CD4-positive, alpha-beta T cell treated with Interleukin-1 beta for 1 hour (primary cell): ENCODE measurements at places on chromosomes 2 and 18.

- DNase-seq = no peak
Measured at GRCh38 chr2:228503731-228504130, 322.2 kb upstream of the SPHKAP start.

DNA sequence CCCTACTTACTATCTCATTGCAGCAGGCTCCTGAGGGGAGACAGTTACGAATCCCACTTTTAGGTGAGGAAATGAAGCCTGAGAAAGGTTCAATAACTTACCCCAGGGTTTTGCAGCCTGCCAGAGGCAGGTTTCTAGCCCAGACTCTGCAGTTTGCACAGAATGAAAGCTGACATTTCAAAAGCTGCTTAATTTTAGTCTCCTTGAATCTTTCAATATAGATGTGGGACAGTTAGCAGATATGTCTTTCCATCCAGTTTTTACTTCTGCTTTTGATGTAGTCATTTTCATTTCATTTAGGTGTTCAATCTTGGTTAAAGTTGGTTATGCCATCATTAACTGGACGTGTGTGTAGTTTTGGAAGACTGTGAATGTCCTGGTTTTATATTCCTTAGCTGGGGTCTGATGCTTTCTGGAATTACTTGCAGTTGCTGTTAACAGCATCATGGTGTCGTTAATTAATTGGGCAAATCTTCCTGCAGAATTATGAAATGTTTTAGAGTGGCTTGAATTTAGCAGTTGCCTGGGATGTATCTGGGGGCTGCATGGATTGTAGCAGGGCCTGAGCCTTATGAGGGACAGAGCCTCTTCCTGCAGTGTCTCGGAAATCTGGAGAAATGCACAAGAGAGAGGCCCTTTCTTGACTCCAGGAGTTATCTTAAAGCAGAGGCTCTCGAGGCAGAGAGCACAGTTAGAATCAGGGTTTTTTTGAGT lies 100.8 kb downstream of the ZNF532 start:
- no peak for DNase-seq

GRCh38 chr18:74724186-74724585 lies 126.5 kb downstream of the ZNF407 start:
- DNase-seq = no peak

GRCh38 chr2:162196638-162197037 lies 44.6 kb upstream of the GCG start:
- no peak for DNase-seq

GRCh38 chr2:46198164-46198883 lies 98.9 kb upstream of the EPAS1 start:
- DNase-seq = no peak

- no peak for DNase-seq
Measured at GRCh38 chr18:12086249-12086648, 7.4 kb upstream of the ANKRD62 start.

- no peak for DNase-seq
Measured at GRCh38 chr18:31438402-31438801, 9.1 kb upstream of the DSG3 start.

DNA sequence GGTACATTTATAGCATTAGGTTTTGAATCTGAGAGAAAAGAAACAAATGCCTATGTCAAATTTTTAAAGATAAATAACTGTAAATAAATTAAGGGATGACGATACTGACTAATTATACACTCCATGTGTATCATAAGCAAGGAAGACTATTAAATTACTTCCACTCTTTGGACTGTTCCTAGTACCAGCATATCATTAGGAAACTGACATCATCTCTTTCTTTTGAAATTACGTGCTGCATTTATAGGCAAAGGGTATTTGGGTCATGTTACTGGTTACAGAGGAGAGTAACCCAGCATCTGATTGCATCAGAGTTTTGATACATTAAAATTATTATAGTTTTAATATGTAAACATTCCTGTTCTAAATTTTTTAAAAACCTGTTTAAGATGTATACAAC lies 309.7 kb downstream of the XIRP2 start:
- DNase-seq = no peak

DNA sequence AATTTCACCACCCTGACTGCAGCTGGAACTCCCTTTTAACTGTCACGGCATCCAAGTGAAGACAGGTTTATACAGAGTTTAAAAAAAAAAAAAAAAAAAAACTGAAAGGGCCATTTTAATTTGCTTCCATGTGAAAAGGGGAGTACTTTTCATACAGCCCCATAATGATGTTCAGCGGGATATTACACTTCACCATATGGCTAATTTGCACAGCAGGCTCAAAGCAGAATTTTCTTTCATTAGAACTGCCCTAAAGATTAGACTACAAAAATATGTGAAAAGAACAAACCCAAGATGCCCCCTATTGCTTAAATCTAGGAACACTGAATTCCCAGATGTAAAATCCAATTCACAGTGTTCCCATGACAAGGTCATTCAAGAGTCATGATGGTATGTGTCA lies 301.8 kb downstream of the EXOC6B start:
- no peak for DNase-seq

DNA sequence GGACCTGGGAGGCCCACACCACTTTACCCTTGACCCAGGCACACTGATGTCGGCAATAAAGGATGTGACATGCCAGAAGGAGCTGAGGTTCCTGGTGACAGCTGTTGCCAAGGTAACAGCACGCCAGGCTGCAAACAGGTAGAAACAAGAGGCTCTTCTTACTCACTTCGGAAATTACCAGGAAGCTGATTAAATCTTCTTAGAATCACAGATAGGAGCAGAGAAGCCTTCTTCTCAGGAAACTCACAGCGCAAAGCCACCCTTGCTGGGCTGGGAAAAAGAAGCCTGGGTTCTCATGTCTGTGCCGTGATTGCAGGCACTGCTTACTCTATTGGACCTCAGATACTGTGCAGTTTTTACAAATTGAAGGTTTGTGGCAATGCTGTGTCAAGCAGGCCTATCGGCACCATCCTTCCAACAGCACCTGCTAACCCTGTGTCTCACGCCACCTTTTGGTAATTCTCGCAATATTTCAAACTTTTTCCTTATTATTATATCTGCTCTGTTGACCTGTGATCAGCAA lies 61.0 kb upstream of the TAF1B start:
- peak; percentile 84 for DNase-seq

GRCh38 chr2:125857971-125858794 lies 797.8 kb upstream of the GYPC start:
- DNase-seq = no peak

DNA sequence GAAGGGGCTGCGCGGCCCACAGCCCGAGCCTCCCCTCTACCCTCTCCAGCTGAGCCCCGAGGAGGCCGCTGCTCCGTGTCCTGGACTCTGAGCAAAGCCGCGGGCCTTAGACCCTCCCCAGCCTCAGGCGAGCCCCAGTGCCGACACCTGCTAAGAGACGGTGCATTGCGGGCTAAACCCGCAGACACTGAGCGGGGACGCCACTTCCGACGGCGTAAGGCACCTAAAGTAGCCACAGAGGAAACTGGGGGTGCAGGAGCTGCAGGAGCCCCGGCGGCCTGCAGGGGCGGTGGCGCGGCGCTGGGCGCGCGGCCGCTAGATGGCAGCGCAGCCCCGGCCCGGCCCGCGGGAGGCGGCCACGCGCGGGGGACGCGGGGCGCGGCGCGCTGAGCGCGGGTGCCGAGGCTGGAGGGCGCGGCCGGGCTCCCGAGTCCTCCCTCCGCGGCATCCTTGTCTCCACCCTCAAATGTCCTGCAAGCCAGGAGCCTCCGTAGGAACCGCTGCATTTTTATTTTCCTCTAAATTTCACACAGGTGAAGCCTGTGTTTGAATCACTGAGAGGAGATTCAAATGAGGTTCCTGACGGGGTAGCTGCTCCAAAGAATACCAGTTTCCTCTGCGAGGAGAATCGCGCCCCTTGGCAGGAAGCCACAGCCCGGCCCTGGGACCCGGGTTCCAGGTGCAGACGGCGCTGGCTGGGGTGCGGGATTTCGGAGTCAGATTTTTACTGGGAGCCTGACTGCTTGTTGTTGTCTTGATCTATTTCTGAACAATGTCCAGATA lies 650.5 kb downstream of the GALR1 start:
- peak; percentile 51 for DNase-seq

DNA sequence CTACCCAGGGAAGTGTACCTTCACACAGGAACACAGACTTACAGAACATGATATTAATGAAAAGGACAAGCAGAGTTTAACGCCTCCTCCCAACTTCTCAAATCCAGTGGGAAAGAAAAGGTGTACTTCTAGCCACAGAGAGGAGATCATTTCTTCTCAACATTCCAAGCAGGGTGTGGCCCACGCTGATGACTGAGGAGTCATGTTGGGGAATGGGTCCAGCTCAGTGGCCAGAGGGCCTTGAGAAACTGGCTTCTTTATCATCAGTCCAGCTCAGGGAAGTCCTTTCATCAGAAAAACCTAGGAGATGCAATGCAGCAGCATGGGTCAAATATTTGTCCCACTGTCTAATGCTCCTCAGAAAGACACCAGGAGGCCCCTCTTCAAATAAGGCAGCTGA lies 63.0 kb downstream of the RBM43 start:
- DNase-seq = no peak

GRCh38 chr18:22899421-22899820 lies 33.7 kb upstream of the RBBP8 start:
- no peak for DNase-seq

- no peak for DNase-seq
Measured at GRCh38 chr2:54409752-54410151, 46.4 kb upstream of the SPTBN1 start.

DNA sequence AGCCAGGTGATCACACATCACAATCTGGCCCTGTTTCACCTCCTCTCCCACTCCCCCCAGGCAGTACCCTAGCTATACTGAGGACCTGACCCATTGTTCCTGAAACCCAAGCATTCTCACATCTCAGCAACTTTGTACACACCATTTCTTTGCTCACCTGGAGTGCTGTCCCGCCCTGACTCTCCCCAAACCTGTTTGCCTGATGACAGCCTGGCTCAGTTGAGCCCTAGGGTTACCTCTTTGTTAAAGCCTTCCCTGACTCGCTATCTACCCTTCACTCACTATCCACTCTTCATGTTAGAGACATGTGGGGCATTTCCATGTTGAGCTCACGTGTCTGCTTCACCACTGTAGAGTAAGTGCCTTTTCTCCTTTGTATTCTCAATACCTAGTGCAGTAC lies 49.1 kb downstream of the GREB1L start:
- no peak for DNase-seq

- no peak for DNase-seq
Measured at GRCh38 chr2:142725386-142725785, 152.1 kb upstream of the KYNU start.

DNA sequence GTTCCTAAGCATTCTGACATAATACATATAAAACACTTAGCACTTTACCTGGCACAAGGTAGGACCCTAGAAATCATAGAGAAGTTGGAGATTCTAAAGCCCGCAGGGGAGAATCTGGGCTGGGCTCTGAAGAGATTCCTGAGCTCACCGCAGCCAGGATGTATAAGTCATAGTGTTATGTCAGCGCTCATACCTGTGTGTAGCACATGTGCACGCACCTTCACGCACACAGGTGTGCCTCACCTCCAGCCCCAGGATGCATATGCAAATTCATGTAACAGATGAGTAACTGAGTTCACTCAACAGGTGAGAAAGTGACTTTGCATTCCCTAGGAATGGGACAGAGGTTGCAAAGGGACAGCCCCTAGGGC lies 7.9 kb upstream of the SDC1 start:
- DNase-seq = no peak

DNA sequence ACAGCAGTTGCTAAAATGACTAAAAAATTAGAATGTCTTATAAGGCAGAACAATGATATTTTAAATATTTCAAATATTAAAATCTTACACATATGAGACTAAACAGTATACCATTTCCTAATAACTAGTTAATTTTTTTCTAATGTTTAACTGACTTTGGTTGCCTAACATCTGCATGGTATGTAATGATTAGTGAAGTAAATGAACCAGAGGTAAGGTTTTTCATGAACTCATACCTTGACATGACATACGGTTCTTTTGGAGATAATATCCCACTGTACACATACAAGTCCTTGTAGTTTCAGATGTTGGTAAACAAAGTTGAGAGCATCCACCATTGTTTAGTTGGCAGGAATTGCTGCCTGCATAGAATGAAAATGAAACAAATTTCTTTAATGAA lies 1360.2 kb downstream of the LRP1B start:
- no peak for DNase-seq

GRCh38 chr2:216880509-216881184 lies 20.8 kb upstream of the TNP1 start:
- no peak for DNase-seq

GRCh38 chr2:16373341-16373740 lies 292.3 kb downstream of the CYRIA start:
- no peak for DNase-seq

- DNase-seq = no peak
Measured at GRCh38 chr2:72848436-72849137, 22.8 kb upstream of the EXOC6B start.

DNA sequence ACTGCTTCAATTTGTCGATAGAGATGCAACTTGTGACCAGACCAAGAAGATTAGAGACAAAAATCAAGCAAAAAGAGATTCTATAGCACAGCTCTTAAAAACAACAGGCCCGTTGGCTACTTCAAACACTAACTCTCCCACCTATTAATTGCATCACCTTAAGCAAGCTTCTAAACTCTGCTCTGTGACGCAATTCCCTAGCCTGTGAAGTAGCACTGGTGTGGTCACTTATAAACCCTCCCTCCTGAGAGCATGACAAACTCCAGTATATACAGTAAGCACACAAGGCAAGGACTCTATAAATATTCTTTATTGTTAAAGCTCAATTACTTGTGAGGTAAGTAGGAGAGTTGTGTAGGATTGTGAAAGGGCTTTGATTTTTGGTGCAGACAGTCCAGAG lies 72.3 kb downstream of the CMPK2 start:
- DNase-seq = no peak

- no peak for DNase-seq
Measured at GRCh38 chr2:122660786-122661634, 905.6 kb downstream of the TSN start.

DNA sequence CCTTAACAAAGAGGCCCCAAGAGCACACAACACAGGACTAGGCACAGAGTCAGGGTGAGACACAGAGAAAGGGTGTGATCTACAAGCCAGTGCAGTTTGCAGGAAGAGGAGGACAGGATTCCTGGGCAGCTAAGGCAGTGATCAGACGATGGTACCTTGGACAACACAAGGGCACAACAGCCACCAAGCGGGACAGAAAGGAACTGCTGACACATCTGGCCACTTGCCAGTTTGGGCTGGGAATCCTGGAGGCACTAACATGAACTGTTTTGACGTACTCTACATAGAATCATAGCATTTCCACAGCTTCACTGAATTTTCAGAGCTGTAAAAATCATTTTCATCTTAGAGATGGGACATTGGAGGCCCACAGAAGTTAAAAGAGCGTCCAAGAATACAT lies 221.5 kb upstream of the SLC35G4 start:
- DNase-seq = no peak
